Right lobe of liver (tissue), 6 donors: ENCODE measurements at places on chromosomes 6 and 20. TPM values are rescaled to one million over a fixed set of nuclear protein-coding genes. Genes with fewer than 3 reads are reported as not detected.

DNA sequence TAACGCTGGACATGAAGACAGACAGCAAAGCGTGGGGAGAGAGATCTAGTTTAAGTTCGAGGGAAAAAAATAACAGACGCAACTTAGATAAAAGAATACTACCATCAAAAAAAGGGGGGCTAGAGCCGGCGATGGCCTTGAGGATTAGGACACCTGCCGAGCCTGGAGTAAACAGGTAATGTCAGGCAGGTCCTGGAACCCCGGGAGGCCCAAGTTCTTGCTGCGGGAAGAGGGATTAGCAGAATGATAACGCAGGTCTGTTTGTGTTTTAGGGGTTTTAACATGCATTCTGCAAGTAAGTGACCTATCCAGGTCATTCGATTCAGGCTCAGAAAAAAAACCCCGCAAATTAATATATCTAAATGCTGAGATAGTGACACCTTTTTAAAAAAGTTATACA lies 754 bp upstream of the TMEM170B start:
- DNase-seq: no peak

The C6orf15 gene
- not detected for total RNA-seq

DNA sequence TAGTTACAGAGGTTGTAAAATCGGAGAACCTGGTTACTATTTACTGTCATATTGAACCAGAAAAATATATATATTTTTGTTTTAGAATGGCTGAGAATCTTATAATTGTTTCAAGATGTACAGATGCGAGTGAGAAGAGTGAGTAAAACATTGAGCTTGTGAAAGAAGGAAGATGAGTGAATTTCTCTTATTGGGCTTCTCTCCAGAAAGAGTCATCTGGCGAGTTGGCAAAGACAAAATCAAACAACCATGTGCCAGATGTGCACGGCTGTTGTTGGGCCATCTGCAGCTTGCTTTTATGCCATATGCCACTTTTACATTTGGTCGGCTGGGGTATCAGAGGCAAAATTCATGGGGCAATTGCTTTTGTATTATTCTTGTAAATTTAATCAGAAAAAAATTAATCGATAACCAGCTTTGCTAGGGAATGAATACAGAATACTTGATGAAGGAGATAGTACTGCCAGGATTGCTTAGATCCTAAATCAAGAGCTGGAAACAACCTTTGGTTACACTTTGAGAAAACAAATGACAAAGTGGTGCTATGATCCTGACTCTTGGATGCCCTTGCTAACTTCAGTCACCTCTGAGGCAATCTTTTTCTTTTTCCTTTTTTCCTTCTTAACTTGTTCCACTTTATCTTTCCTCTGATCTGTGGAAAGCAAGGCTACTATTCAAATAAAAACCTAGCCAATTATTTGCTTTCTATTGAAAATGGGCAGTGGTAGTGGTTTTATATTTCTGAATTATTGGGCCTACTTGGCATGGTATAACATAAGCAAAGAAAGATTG lies 97.1 kb upstream of the GRIK2 start:
- no peak for DNase-seq

- DNase-seq: no peak
These were observed 818 bp upstream of the TRMT11 start for GRCh38 chr6:125985522-125985921.

The PKIB gene
- 12.1 TPM for total RNA-seq

The RAET1L gene
- not detected for total RNA-seq

DNA sequence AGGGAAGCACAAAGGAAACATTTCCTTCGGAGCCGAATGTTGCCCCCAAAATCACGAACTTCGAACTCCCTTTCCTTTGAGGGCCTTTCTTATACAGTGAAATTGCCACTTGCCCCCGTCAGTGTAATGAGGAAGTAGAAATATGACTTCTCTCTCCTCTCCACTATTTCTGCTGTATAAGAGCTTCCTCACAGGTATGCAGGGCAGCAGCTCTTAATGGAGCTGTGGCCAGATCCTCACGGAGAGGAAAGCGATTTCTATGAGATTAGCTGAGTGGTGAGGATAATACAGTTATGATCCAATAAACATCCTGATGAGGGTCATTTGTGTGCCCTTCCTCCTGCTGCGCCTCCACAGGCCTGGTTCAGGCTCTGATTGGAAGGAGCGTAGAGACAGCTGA lies 10.8 kb upstream of the CPNE5 start:
- DNase-seq: no peak

- DNase-seq: no peak
These were observed 32.8 kb upstream of the CEP85L start for GRCh38 chr6:118683881-118684872.
